ENCODE measurements at places on chromosomes 5 and 9.

- no peak for DNase-seq
These were observed 26.0 kb downstream of the ERCC6L2 start for GRCh38 chr9:95901506-95901905.

GRCh38 chr9:87711857-87712800 lies 13.8 kb upstream of the CTSL start:
- peak; percentile 27 for DNase-seq

GRCh38 chr5:156981481-156981880 lies 18.5 kb upstream of the TIMD4 start:
- DNase-seq, result no peak

- DNase-seq, result no peak
These were observed at the start of gene HRCT1 for GRCh38 chr9:35905912-35906679. Gene HRCT1 (plus strand): TSS chr9:35906202. CDS start chr9:35906288, 86 bp downstream.

GRCh38 chr5:31702712-31703111 lies 63.8 kb downstream of the PDZD2 start:
- no peak for DNase-seq

- no peak for DNase-seq
These were observed 428.8 kb upstream of the CLINT1 start for GRCh38 chr5:158287643-158288271.

DNA sequence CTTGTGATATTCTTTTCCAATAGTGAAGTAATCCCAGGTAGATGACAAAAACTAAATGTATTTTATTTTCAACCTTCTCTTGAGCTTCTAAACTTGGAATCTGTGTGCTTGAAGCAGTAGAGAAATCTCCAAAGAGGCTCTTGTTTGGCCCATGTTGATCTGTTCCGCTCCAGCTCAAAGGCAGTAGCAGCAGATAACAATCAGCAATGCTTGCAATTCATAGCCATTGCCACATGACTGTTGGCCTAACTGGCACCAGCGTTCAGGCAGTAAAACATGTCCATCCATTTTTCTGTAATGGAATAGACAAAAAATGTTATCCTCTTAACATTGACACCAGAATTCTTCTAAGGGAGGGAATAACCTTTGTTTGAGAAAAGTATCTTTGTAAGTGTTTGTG lies 270.7 kb upstream of the MSX2 start:
- DNase-seq, result no peak

GRCh38 chr5:108634010-108634616 lies 113.6 kb upstream of the FER start:
- DNase-seq, result no peak

DNA sequence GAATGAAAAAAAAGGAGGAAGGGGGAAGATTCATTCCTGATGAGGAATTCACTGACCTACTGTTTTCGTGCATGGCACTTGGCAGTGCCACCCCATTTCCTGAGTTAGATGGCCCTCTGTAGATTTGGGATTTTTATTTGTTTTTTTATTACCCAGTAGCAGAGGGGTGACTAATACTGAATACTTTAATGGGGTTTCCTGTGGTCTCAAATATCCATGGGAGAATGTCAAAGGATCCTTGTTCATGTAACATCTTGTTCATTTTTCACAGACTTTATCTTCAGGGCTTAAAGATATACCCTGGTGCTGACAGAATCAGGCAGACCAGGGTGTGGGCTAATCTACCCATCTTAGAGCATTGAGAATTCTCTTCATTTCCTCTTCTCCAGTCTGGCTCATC lies 93.0 kb downstream of the MAMDC2 start:
- DNase-seq, result no peak

DNA sequence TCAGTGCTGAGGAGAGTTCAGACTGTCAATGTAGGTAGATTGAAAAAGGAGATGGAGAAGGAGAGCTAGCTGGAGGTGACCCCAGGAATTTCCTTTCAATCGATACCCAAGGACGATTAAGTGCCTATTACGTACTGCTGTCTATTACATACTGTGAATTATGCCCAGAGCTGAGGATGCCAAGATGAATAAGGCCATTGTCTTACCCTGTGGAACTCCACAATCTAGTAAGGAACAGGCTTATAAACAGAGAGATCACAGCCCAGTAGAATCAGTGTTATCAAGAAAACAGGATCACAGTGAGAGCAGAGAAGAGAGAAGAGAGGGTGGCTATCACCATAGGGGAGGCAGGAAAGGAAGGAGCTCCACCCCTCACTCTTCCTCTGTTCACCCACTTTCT lies 54.1 kb upstream of the PDE8B start:
- DNase-seq, result no peak

GRCh38 chr5:75337366-75338021 lies 474 bp downstream of the HMGCR start:
- DNase-seq, result peak; percentile 16

- DNase-seq, result no peak
These were observed 233.1 kb upstream of the MSX2 start for GRCh38 chr5:174491265-174491664.

GRCh38 chr9:113808391-113809358 lies 67.4 kb upstream of the ZNF618 start:
- DNase-seq, result no peak

GRCh38 chr5:116135344-116135743 lies 50.5 kb downstream of the COMMD10 start:
- peak; percentile 20 for DNase-seq

DNA sequence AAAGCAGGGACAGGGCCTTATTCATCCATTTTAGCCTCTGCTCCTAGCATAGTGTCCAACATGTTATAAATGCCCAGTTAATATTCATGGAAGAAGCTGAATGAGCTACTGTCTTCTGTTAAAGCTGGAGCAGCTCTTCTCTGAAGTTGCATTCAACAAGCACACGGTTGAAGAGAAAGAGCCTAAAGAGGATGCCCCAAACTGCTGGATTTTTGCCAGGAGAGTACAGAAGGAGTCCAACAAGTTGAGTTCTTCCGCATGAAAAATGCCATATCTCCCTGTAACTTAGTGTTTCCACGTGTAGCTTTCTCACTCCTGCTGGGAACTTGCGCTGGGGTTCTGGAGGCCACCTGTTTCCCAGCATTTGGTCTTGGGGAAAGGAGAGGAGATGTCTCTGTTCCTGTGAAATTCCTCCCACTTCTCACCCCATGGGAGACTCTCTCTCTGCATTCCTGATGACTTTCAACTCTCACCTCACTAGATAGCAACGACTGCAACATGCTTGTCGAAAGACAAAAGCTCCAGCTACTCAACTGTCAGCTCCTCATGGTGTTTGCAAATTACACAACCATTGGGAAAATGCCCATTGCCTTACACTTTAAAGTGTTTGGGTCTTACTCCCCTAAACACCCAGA lies 122.8 kb downstream of the KIF4B start:
- DNase-seq, result no peak

DNA sequence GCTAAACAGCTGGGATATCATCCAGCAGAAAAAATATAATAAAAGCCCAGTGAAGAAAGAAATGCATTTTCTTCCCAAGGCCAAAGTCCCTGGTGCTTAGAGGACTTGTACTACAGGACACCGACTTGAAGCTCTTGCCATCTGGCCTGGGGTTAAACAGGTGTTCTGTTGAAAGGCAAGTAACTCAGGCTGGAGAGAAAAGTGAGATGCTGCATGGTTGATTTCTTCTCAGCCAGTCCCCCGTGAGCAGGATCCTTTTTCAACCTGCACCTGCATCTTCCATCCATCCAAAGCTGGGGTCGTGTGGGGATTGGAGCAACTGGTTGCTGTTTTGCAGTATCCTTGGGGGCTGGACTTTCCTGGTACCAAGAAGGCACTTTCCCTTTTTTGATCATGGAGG lies 146.1 kb upstream of the RPS23 start:
- no peak for DNase-seq

GRCh38 chr5:59109383-59109782 lies 526.5 kb downstream of the RAB3C start:
- no peak for DNase-seq

- DNase-seq, result no peak
These were observed 176.7 kb downstream of the TLE1 start for GRCh38 chr9:81512641-81513040.

DNA sequence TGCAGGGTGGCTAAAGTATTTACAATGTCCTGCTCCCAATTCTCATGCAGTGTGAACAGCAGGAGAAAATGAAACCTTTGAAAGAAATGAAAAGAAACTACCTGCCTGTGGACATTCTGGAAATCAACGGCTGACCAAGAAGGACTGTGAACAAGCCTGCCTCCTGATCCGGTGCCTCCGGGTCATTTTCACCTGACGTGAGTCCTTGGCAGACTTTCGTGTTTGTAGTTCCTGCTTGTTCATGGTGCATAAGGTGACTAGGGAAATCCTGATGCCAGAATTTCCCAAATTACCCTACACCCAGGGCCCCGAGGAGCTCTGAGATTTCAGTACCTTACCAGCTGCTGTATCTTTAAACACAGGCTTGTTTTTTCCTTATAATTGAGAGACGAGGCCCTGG lies 317.5 kb downstream of the TLE1 start:
- DNase-seq, result no peak

GRCh38 chr9:121447321-121447834 lies 52.3 kb downstream of the GGTA1 start:
- DNase-seq, result no peak

GRCh38 chr5:152953788-152954483 lies 536.5 kb upstream of the GRIA1 start:
- no peak for DNase-seq

DNA sequence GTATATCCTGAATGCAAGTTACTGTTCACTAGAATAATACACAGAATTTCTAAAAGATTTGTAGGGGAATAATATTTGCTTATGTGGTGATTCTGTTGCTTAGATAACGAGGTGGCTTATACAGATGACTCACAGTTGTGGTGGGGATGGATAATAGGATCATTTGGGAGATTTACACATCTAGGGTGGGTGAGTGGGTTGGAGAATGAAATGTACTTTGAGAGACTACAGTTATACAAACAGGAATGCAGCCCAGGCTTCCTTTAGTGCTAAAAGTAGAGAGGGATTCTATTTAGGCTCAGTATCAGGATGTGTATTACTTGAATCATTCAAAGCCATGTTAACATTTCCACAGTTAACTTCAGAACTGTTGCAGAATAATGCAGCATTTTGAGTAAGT lies 1.8 kb downstream of the CTXN3 start:
- no peak for DNase-seq

- no peak for DNase-seq
These were observed 214.6 kb upstream of the COX7C start for GRCh38 chr5:86403190-86403589.

DNA sequence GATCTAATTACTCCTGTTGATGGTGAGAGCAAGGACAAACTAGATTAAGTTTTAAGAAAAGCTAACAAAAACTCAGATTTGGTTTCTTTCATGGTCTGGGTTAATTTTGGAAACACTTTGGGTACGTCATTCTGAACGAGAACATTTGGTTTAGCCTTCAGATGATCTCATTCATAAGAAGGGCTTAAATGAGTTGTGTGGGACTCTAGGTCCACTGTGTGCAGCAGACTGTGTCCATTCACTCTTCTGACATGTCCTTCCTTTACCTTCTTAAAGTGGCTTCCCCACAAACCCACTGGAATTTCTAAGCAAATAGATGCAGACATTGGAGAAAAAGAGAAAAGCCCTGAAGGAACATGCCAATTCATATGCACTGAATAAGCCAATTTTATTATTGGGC lies 96.8 kb downstream of the FBXO4 start:
- no peak for DNase-seq

- no peak for DNase-seq
These were observed 223.2 kb upstream of the TAS2R1 start for GRCh38 chr5:9853309-9853708.

DNA sequence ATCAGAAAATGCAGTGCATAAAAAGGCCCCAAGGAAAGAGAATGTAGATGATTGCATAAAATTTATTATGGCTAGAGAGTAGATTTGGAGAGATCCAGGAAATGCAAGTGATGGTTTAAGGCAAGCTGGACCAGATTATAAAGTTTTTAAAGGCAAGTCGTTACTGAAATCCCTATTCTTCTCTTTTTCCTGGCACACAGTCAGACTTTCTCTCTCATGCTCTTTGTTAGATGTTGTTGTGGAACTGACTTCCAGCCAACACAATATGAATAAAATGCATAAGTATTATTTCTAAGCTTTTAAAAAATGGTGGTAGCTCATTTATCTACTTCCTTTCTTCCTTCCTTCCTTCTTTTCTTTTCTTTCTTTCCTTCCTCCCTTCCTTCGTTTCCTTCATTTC lies 1085.4 kb upstream of the CDH6 start:
- DNase-seq, result no peak

DNA sequence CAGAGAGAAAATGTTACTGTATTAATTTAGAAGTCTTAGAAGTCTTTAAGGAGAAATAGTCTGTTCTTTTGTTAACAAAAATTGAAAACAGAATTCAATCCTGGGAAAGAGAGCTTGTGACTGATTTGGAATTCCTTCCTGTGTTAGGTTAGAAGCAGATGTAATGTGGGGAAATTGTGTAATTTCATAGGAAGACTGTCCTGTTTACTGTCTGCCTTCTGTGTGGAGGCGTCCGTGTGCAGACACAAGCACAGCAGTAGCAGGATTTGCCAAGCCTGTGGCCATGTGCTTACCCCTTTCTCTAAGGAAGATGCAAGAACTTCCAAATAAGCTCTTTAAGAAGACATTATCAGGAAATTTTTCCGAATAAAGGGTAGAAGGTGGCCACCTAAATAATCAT lies 36.7 kb upstream of the F2R start:
- no peak for DNase-seq

- DNase-seq, result no peak
These were observed 4.5 kb upstream of the GPSM1 start for GRCh38 chr9:136322756-136323330.

- no peak for DNase-seq
These were observed 145.1 kb downstream of the MARCHF11 start for GRCh38 chr5:16034319-16035001.
